ENCODE measurements at places on chromosomes 5 and 9.

DNA sequence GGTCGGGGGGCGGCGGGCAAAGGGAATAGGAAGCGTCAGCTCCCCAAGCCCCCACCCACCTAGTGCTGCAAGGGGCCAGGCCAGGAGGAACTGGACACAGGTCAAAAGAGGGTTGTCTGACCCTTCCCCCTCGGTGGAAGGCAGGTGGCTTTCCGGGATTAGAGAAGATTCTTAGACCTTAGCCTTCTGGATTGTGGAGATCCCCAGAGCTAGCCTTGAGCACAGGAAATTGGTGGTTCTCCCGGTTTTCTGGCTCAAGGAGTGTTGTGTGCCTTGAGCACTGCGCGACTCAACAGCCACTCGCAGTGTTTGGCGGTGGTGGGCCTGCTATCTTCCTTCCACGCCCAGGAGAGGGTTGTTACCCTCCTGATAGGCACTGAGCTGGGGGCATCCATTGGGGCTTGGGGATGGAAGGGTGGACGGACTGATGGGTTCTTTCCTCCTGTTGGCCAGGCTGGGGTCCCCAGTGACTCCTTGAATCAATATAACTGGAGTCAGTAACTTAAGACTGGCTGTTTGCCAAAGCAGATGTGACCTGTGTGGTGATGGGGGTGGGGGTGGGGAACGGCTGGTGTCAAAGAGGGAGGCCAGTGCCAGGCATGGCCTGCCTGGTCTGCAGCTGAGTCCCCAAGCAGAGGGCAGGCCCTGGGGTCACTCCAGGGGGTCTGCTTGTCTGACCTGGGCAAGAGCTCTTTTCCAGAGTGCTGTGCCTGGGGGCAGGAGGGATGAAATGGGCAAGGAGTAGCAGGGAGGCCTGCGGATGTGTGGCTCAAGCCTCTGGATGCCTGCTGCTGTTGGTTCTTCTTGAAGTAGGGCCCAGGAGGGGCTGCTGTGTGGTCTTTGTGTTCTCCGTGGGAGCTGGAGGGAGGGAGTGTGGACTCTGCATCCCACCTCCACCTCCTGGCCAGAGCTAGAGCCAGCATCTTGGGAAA is 2.1 kb downstream of the FGF18 start:
- no peak for DNase-seq

DNA sequence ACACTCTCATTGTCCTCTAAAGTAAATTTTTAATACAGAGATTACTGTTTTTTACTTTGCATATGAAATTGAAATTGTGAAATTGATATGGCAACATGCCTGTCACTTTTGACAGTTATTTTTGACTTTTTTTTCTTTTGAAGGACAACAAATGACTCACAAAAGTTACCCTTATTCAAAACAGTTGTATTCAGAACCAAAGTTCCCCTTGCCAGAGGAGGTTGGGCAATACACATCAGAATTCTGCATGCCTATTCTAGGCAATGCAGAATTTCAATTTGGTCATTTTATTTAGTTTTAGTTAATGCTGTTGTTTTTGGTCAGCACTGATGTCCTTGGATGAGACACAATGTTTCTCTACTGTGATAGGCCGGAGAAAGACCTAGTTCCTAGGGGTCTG is 299.1 kb upstream of the PRR16 start:
- DNase-seq = no peak

DNA sequence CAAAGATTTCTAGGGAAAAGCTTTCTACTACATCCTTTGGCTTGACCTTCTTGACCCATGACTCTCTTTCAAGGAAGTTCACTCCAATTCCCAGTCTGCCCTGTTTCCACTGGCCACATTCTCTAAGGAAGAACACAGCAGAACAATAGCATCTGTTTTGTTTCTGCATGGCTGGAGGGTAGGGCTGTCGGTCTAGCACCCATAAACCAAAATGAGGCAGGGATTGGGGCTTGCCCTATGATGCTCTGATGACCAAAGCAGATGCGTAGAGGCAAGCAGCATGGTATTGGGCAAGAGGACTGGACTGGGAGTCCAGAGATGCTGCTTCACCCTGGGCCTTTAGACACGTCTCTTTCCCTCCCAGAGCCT is 24.1 kb downstream of the GOLGA2 start:
- no peak for DNase-seq

- no peak for DNase-seq
Measured at GRCh38 chr5:180202939-180203573, 6.0 kb downstream of the RASGEF1C start.

DNA sequence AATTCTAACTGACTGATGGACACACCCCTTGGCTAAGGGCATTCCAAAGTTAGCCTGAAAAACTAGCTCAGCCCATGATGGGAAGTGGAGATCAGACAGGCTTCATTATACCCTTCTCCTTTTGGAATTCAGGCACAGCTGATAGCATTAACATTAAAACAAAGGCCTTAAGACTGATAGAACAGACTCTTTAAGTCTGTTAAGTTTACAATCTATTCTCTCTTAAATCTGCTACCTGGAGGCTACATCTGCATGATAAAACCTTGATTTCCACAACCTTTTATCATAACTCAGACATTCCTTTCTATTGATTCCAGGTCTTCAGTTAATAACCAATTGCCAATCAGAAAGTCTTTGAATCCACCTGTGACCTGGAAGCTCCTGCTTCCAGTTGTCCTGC is 281.4 kb downstream of the TUSC1 start:
- no peak for DNase-seq

DNA sequence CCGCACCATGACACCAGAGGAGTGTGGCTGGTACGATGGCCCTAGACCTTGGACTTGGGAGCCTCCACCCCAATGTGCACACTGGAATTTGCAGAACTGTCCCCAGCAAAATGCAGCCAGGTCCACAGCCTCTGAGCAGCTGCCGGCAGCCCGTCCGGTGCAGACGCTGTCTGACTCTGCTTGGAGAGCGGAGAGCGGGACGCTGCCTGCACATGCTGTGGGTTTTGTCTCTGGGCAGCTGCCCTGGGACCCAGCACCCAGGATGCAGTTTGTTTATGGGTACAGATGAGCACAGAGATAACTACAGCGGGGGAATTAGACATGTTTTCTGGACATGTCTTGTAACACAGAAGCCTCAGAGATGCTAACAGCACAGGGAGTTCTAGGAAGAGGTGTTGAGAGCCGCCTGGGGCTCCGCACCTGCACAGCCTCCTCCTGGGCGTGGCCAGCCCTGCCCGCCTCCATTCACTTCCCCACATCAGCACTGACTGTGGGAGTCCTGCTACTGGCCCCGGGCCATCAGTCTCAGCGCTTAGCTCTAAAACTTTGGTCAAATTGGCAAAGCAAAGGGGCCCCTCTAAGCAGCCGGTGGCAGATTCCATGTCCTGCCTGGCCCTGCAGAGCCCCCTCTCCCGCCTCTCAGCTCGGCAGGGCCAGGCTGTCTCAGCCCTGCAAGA is 159.6 kb downstream of the IRX2 start:
- DNase-seq = no peak

DNA sequence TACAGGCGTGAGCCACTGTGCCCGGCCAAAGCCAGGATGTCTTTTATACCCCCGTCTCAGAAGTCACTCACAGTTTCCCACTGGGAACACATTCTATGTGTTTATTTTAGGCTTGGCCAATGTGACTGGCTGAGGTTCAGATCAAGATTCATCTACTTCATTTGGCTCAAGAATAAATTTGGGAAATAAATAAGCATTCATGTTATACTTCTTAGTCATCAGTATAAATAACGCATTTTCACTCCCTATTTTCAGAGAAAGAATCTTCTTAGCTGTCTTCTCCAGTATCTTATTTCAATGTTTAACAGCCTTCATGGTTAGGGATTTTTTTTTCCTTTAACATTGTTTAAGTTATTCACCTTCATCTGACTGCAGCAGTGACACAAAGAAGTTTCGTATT is 11.8 kb downstream of the S100Z start:
- no peak for DNase-seq

DNA sequence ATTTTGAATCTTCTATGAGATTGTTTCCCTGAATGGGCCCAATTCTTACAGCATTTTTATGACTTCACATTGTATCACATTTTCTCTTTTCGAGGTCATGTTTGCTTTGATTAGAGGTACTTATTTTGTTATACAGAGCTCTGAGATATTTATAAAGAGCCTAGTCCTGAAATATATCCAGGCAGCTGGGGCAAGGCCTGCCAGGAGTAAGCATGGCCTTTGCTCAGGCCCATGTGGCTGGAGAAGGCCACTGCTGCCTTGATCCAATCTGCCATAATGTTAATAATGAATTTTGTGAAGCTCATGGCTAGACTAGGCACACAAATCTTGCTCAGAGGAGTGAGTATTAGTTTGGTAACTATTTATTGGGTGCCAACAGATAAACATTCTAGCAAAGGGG is 96.0 kb downstream of the TARS1 start:
- DNase-seq = no peak

GRCh38 chr5:132455614-132456115 is 34.9 kb downstream of the IRF1 start:
- DNase-seq = no peak

- no peak for DNase-seq
Measured at GRCh38 chr5:151295138-151295537, 8.4 kb downstream of the SLC36A3 start.

GRCh38 chr5:151862811-151863472 is 61.7 kb downstream of the GLRA1 start:
- DNase-seq = no peak

- no peak for DNase-seq
Measured at GRCh38 chr9:127537792-127538191, 74.3 kb upstream of the STXBP1 start.

- DNase-seq = no peak
Measured at GRCh38 chr9:129182625-129183494, 4.8 kb upstream of the IER5L start.

- DNase-seq = no peak
Measured at GRCh38 chr5:160291467-160291866, 20.9 kb downstream of the CCNJL start.

DNA sequence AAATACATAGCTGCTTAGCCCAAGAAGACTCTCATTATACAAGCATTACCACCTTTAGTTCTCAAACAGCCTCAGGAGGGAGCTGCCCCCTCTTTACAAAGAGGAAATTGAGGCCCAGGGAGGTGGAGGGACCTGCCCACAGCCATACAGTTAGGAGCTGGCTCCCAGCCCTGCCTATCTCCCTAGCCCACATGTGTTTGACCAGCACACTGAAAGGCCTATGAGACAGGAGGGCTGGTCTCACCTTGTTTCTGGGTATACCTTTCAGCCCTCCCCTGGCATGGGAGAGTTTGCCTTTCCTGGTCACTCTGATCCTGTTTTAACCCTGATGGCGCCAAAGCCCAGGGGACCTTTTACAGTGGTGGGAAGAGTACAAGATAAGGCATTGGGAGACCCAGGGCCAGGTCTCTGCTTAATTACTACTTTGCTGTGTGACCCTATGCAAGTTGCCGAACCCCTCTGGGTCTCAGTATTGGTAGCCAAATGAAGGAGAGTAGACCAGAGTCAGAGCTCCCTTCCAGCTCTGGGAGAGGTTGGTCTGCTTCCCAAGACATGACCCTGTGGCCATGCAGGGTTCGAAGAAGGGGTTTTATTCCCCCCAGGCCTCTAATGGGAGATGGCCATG is 60.9 kb upstream of the RPL26L1 start:
- no peak for DNase-seq

GRCh38 chr5:147177125-147177840 is 57.5 kb upstream of the STK32A start:
- DNase-seq = no peak

DNA sequence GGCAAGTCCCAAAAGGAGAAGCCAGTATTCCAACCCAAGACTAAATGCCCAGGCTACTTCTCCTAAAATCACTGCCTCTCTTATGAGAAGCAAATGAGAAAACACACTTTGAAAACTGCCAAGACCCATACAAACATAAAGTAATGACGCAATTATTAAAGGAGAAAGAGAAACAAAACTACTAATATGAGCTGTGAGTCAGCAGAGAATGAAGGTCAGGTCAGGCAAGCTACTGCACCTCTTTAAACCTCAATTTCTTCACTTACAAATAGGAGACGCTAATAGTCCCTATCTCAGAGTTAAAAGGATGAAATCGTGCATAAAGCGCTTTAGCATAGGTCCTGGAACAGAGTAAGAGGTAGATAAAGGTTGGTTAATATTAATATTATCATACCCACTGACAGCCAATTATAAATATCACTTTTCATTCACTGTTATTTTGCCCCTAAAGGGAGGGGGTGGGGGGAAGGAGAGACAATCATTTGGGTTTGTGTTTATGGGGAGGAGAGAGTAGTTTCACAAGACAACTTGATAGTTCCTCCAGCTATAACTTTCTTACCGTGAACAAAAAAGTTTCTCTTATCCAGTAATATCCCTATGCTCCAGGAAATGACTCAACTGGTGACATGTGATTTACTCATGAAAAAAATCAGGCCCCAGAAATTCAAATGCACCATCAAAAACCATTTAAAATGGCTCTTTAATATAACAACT is 3.6 kb downstream of the PSMB7 start:
- DNase-seq = no peak

DNA sequence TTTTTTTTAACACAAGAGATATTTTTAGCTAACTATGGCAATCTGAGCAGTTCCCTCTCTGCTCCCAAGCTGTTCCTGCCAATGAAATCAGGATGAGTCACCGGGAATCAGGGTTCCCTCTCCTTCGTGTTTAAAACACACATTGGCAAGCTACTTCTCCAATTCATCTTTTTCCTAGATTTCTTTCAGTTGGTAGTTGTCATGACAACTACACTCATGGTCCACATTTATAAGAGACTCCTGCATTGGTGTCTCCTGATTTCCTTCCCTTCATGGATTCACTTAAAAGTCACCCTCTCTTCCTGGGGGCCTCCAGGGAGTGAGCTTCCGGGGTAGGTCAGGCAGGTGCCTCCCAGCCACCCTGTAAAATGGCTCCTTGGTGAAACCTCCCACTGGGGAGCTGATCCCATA is 72.3 kb upstream of the NIPAL4 start:
- DNase-seq = no peak

GRCh38 chr9:137575364-137575715 is 3.4 kb downstream of the DPH7 start:
- no peak for DNase-seq
